Activated CD8-positive, alpha-beta memory T cell treated with anti-CD3 and anti-CD28 coated beads, Interleukin-2, amount 50 U/mL, for 48 hours (primary cell): ENCODE measurements at places on chromosomes 13 and 19.

DNA sequence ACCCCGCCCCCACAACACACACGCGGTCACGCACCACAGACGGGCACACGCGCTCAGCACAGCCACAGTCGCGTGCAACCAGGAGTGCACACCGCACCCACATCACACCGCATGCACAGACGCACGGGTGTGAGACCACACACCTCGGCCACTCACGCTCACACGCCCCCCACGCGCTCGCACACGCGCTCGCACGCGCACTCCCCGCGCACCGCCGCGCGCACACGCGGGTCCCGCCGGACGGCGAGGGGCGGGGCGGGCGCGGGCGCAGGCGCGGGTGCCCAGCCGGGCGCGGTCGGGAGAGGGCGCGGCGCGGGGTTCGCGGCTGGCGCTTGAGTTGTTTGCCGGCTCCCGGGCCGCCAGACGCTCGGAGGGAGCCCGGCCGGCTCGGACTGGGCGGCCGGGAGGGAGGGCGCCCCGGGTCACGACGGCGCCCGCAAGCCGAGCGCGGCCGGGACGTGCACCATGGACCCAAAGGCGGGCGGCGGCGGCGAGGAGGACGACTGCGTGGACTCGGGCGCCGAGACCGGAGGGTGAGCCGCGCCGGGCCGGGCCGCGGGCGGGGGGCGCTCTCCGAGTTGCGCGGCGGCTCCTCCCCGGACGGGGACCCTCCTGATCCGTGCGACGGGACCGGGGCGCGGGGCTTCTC, at the start of gene FAM124A:
Gene FAM124A (plus strand): TSS at position 362 of the 649 bp plus-strand sequence. CDS start 104 bp downstream, at position 466.
- DNase-seq, result peak; percentile 80

- DNase-seq, result peak; percentile 96
Measured at GRCh38 chr13:28138012-28138755, at the start of gene PAN3. PAN3 (plus strand) TSS chr13:28138545; CDS start chr13:28138658, 113 bp downstream.

DNA sequence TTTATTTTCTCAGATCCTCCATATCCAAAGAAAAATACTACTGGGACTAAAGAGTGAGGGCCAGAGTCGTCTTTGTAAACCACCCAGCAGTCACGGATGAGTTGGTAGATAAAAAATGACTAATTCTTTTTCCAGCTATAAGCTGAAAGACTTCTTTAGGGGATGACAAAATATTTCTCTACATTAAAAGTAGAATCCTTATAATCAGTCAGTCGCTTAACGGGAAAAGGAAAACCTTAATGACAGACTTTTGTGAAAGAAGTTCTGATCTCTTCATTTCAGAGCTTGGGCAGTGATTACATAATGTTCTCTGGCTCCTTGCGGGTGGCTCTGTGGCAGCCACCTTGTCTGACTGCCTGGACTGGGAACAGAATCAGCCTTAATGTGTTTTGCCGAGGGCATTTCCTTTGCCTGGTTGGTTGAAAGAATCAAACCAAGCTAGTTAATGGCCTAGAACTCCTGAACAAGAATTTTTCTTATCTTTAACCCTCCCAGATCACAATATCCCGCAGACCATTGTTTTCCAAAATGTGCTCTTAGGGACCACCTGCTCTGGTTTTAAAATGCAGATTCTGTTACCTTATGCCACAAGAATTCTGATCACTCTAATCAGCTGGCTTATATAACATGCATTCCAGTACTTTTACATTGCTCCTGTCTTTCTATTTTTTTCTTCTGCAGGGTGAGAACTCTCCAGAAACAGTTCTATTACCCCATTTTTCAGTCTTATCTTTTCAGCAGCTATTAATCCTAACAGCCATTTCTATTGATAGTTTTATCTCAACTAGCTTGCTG, 2.5 kb downstream of the ITM2B start:
- DNase-seq, result no peak

DNA sequence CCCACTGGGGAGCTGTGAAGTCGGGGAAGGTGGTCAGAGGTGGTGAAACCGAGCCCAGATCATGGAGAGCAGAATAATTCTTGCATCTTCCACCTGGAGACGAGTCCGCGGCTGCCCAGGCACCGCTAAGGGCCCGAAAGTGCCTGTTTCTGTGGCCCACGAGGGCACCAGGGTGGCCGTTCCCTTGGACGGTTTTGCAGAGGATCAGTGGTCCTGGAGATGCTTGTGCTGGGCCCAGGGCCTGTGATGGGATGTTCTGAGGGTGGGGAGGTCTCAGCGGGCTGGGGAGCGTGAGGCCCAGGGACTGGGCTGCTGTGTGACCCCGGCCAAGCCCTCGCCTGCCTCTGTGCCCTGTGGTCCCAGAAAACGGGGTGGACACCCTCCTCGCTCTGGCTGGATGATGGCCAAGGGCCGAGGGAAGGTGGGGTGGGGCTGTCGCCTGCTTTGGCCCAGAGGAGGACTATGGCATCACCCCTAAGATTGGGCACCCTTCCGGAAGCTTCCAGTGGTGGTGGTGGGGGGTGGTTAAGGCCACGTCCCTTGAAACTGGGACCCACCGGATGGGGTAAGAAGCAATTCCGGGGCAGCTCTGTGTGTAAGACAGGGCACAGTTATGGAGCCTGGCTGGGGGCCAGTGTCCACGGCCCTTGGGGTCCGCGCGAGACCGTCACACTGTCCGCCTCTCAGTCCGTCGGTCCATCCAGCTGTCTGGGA, 51.3 kb upstream of the NFIC start:
- DNase-seq, result no peak

GRCh38 chr13:80563439-80563838, 222.5 kb upstream of the SPRY2 start:
- no peak for DNase-seq

DNA sequence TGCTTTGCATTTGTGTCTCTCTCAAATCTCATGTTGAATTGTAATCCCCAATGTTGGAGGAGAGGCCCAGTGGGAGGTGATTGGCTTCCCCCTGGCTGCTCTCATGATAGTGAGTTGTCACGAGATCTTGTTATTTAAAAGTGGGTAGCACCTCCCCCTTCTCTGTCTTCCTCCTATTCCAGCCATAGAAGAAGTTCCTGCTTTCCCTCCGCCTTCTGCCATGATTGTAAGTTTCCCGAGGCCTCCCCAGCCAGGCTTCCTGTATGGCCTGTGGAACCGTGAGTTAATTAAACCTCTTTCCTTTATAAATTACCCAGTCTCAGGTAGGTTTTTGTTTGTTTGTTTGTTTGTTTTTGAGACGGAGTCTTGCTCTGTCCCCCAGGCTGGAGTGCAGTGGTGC, 3.8 kb downstream of the LILRA4 start:
- no peak for DNase-seq

- no peak for DNase-seq
Measured at GRCh38 chr19:56124578-56124977, 3.5 kb upstream of the ZNF787 start.

DNA sequence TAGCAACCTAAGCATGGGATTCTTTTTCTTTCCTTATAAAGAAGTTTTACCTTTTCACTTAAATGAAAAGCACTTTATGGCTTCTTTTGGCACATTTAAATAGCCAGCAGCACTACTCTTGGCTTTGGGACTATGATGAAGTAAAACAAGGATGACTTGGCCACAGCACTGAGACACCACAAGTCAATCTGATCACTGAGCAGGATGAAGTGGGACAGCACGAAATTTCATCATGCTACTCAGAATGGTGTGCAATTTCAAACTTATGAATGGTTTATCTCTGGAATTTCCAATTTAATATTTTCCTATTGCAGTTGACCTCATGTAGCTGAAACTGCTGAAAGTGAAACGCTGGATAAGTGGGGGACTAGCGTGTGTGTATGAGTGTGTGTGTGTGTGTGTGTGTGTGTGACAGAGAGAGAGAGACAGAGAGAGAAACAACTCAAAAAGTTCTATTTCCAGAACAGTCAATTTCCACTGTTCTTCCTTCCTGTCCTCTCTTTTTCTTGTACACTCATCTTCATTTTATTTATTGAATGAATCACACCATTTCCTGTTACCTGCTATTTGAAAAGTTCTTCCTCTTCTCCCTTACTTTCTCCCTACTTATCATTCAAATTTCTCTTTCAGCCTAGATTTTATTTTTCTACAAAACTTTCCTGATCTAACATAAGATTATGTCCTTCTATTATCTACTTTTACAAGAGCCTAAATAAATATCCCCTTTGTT, 414.2 kb upstream of the MIR17HG start:
- DNase-seq, result no peak

DNA sequence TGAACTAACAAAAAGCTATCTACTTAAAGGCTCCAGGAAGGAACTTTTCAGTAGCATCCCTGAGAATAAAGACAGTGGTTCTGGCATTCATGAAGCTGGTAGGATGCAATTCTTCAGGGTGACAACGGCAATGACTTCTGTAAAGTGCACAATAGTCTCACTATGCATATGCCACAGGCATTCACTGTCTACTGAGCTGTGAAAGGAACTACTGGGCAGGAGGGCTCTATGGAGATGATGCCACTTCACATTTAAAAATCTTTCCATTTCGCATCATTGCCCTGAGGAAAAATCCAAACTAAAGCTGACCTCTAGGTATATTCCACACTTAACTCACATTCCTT, 2020.6 kb upstream of the PCDH20 start:
- DNase-seq, result no peak

- no peak for DNase-seq
Measured at GRCh38 chr13:27793507-27794367, 1.5 kb downstream of the GSX1 start.

DNA sequence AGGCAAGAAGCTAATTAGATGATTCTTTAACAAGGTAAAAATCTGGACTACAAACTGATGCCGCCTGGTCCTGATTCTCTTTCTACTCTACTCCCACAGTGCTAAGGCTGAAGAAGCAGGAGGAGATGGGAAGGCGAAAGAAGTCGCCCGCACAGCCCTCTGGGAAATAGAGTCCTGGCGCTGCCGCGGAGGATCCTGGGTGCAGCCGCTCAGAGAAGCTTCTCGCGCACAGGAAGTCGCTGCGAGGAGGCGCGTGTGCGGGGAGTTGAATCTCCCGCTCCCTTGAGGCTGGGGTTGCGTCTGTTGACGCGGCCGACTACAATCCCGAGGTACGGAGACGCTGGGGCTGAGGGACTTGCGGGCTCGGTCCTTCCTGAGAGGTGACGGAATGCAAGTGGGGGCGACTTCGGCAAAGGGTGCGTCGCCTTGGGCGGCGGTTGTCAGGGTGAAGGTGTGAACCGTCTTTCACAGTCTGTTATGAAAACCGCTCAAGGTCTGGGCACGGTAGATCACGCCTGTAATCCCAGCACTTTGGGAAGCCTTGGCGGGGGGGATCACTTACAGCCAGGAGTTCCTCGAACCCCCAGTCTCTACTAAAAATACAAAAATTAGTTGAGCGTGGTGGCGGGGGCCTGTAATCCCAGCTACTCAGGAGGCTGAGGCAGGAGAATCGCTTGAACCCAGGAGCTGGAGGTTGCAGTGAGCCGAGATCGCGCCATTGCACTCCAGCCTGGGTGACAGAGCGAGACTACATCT, at the start of gene ZNF473:
Gene ZNF473 (plus strand): TSS at position 212 of the 756 bp plus-strand sequence. CDS start 5,078 bp downstream, outside the sequence.
- peak; percentile 90 for DNase-seq

DNA sequence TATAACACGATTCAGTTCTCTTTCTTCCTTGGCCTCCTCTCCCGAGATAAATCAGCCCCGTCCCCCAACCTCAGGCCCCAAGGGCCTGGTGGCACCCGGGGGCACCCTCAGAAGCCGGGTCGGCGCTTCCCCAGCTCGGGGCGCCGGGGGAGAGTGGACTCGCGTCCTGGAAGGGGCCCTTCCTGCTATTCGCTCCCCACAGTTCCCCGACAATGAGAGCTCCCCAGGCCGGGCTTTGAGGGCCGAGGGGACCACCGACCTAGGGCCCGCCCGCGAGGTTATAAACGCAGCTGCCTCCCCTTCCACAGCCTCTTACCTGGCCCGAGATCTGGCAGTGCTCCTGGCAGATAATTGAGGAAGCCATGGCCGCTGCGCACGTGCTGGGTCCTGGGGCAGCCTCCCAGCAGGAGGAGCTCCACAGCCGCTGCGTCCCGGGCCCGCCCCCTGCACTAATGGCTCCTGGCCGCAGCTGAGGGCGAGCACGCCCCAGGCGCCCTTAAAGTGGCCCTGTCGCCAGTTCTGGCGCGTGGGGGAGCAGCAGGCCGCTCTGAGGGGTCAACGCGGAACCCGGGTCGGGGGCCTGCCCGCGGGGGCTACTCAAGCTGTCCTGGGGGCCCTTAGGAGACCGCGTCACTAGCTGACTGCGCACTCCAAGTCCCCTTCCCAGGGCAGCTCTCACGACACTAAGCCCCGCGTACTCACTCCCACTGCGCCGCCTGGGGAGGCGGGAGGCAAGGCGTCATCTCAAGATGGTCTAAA, at the start of gene SOHLH2:
Gene SOHLH2 (minus strand): TSS at position 394 of the 759 bp plus-strand sequence. CDS start 30 bp downstream, at position 364.
- DNase-seq, result no peak

DNA sequence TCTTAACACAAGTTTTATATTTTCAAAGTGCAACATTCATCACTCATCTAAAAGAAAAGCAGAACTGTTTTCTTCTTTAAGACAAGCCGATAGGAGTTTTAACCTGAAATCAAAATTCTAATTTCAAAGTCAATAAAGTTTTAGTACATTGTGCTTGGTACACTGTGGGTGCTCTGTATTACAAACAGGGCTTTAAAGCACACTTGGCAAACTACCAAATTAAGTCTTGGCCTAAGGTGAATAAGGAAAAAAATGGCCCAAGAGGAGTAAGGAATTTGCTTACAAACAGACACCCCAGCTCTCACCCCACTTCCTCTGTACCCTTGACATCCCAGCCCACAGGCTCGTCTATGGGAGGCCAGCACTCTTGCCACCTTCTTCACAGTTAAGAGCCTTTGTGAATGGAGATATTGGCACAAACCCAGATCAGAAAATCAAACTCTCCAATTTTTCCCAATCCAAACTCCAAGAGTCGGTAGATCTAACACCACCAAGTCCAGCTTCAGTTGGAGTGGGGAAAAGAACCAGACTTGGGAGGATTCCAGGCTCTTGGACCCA, 66.0 kb downstream of the ABCC4 start:
- DNase-seq, result no peak

GRCh38 chr13:26017196-26017921, 34.5 kb downstream of the SHISA2 start:
- DNase-seq, result no peak

GRCh38 chr13:48626077-48626449, 27.7 kb upstream of the CYSLTR2 start:
- no peak for DNase-seq

- no peak for DNase-seq
Measured at GRCh38 chr13:93182406-93182805, 44.2 kb upstream of the GPC6 start.

- peak; percentile 77 for DNase-seq
Measured at GRCh38 chr19:13850910-13851733, 25.8 kb upstream of the NANOS3 start.

DNA sequence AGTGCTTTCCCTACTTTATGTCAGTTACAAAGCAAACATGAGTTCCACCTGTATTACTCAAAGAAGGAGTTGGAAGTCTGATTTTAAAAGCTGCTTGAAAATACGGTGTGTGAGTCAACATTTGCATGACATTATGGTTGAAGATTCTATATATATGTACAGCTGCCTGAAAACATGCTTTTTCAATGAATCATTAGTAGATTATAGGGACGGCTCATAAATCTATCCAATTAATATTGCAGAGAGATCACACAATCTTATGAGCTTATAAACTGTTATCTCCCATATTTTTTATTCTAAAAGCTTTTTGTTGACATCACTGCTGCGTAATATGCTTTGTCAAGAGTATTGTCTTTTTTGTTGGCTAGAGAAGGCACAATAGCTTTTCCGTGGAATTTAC, 873.8 kb downstream of the SLITRK6 start:
- no peak for DNase-seq
